ENCODE measurements at places on chromosomes 7 and 10.

DNA sequence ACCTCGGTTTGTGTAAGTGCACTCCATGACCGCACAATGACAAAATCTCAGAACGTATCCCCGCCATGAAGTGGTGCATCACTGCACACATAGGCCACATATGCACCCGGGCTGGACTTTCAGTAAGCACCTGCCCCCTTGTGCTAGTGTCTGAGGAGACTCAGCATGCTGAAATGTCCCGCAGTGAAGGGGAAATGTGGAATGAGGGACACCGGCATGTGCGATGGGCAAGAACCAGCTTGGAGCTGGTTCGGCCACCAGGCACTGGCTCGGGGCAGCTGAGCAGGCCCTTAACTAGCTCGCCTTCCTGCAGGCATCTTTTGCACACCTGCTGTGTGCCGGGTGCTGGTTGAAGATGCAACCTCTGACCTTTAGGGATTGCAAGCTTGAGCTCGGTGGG, 49.8 kb upstream of the TNS3 start:
- DNase-seq = no peak

GRCh38 chr10:100081075-100082001, at the start of gene CPN1:
Gene CPN1 (minus strand): TSS chr10:100081869. CDS start chr10:100081625, 244 bp downstream.
- no peak for DNase-seq

DNA sequence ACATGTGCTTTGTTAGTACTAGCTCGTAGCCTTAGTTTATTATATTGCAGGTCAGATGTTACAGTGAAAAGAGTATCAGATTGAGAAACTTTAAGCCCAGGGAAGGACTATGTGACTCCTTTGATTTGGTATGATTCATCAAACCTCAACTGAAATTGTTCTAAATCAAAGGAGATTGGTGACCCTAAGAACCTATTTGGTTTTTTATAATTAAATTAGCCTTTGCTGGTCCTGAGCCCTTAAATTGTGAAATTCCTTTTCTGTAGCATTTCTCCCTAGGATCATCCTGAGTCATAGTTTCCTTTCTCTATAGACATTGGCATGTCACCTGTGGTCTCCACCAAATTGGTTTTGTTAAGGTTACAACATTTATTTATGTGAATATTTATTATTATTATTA, 89.7 kb downstream of the POLR1F start:
- DNase-seq = no peak

GRCh38 chr7:137390076-137390475, 46.5 kb upstream of the PTN start:
- no peak for DNase-seq

DNA sequence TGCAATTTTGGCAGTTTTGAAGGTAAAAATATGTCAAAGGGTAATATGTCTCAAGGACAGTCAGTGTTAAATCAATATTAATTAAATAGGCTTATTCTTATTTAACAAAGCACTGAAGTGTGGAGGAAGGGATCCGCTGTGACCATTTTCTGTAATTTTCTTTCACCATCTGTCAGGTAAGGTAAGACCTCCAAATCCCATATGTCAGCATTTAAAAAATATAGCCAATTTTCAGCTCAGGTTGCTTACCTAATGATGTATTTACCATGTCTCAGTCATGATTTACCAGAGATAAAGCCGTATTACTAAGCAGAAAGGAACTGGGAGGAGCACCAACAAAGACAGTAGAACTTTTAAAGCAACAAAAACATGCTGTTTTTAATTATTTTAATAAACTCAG, 683.9 kb downstream of the CCSER2 start:
- no peak for DNase-seq

DNA sequence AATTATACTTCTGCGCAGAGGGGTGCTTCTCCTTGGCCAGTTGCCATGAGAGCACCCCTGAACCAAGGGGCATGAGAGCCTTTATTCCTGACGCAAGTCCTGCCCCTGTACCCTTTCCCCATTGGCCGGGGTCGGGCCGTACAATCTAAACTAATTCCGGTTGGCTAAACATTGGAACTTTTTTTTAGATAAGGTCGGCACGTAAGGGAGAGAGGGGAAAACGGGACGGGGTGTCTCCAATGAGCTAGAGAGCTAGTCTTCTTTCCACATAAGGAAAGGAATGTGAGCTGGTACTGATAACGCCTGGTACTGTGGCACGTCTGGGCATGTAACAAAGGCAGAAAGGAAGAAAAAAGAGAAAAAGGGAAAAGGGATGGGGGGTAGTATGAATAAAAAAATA, 96.9 kb downstream of the CD36 start:
- no peak for DNase-seq
